ENCODE measurements at places on chromosomes 3 and 15.

DNA sequence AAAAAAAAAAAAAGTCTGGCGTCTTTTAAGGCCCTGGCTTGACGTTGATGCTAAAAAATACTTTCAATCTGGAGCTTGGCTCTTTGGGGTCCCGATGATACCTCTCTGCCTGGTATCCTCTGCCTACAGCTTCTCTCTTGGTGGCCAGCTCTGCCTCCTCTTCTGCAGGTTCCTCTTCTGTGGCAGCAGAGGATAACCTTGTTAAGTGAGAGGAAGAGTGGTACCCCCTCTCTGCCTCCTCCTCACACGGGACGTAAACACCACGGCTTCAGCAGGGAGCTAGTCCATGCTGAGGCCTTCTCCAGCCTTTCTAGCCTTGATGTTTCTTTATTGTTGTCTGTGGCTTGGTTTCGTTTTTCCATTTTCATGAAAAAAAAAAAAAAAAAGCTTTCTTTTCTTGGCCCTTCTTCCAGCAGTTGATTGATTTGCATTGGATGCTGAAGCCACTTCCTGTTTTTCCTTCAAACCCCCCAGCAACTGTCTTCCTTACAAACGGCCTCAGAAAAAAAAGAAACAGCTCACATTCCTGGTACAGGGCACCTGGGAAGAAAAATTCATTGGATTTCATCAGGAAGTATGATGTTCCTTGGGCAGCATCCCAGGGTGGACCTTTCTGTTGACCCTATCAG, 59.7 kb downstream of the RORA start:
- DNase-seq, result no peak

DNA sequence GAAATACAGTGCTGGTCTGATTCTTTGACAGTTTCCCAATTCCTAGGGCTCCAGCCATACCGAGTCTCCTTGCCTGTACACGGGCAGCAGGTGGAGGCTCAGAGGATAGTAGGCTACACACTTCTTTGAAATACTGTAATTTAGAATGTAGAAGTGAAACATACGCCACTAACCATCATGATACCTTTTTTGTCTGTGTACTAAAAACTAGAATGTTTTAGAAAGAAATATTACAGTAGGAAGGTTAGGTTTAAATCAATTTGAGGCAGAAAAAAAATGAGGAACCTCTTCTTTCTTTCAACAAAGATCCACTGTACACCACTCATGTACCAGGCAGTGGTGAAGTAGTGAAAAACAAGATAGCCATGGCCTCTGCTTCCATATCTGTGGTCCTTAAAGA, 354.7 kb downstream of the MCTP2 start:
- no peak for DNase-seq

DNA sequence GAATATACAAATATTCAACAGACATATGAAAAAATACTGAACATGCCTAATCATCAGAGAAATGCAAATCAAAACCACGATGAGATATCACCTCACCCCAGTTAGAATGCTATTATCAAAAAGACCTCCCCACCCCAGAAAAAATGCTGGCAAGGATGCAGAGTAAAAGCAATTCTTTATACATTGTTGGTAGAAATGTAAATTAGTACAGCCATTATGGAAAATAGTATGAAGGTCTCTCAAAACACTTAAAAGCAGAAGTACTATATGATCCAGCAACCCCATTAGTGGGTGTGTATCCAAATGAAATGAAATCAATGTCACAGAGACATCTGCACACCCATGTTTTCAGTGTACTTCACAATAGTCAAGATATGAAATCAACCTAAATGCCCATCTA, 308.7 kb downstream of the CHST2 start:
- DNase-seq, result no peak

DNA sequence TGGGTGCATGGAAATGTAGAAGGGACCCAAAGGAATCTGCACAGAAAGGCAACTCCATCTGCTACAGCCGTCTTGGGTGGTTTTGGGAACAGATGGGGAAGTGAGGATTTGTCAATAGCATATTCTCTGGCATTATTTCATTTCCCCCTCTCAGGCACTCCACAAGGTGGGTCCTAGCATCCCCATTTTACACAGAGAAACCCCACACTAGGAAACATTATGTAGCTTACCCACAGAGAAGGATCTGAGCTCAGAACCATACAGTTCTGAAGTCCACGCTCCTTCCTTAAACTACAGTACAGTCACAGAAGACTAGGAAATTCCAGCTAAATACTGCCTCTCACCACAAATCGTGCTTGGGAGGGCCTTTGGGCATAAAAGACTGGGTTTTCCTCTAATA, 61.2 kb upstream of the CTNNB1 start:
- DNase-seq, result no peak

- no peak for DNase-seq
These were observed 14.9 kb downstream of the CCDC32 start for GRCh38 chr15:40549894-40550293.

- DNase-seq, result no peak
These were observed 955.2 kb upstream of the NR2F2 start for GRCh38 chr15:95375281-95375680.

GRCh38 chr3:184717399-184717983, 5.6 kb upstream of the MAGEF1 start:
- no peak for DNase-seq

DNA sequence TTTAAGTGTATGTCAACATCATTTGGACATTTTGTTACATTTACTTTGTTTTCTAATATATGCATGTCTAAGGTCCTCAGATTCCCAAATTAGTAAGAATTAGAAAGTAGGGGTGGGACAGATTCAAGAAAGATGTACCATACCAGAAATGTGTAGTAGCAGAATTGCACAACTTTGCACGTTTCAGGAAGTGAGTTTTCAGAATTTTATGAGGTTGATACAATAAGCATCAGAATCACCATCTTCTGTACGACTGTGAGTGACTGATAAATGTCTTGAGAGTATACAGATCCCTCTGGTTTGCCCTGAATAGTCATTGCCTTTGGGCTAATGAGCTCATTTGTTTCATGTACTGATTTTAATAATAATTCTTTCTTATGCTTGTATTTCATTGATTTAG, 9.3 kb downstream of the ARIH2 start:
- DNase-seq, result no peak

DNA sequence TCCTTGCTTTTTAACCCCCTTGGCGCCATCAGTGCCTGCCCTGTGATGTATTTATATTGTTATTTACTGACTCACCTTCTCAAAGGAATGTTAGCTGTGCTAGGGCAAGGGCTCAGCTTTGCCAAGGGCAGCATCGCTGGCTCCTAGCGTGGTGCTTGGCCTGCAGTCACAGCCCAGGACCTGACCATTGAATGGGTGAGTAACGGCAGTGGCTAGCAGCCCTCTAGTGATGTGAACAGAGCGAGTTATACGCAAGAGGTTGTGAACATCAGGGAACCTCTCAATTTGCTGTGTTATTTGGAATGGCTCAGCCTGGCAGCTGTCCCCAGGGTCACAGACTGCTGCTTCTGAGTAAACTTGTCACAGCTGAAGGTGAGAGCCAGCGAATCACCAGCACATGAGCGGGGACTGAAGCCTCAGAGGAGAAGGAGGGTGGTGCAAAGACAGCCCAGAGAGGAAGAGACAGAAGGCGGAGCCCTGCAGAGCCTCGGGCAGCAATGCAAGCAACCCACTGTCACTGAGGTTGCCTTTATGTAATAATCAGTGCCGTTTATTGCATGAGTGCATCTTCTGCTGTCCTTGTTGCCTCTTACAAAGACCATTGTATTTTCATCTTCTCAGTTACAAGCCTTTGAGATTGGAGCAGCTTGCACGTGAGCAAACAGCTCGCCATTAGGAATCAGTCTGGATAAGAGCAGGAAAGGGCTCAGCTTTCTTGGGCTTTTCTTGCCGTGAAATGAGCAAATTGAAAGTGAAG, 158.3 kb downstream of the SLCO3A1 start:
- no peak for DNase-seq

Data from chondrocyte (in vitro differentiated cells).